ENCODE measurements at places on chromosomes 2 and 18. TPM values are rescaled to one million over a fixed set of nuclear protein-coding genes. Genes with fewer than 3 reads are reported as not detected.

HRH4 gene
- not detected for total RNA-seq

EDAR gene
- total RNA-seq, result not detected

AQP4 gene
- total RNA-seq, result not detected

CCDC102B gene
- total RNA-seq, result 2.7 TPM

POTEJ gene
- not detected for total RNA-seq

RNF125 gene
- total RNA-seq, result 0.07 TPM

CNGA3 gene
- not detected for total RNA-seq

STK39 gene
- 14.4 TPM for total RNA-seq

VWC2L gene
- total RNA-seq, result not detected

NAT8 gene
- not detected for total RNA-seq

GRCh38 chr2:41668529-41668928 lies 379.3 kb upstream of the PKDCC start:
- DNase-seq, result no peak

DNA sequence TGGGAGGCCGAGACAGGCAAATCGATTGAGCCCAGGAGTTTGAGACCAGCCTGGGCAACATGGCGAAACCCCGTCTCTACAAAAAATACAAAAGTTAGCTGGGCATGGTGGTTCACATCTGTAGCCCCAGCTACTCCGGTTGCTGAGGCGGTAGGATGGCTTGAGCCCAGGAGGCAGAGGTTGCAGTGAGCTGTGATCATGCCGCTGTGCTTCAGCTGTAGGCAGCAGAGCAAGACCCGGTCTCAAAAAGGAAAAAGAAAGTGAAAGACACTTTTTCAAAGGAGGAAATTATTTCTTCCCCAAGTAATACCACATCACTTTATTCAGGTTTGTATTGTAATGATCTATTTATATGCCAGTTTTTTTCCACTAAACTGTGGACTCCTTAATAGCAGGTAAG lies 35.7 kb upstream of the TAF4B start:
- peak; percentile 24 for DNase-seq

- no peak for DNase-seq
Observed at GRCh38 chr2:241230435-241230834, 42.0 kb downstream of the ANO7 start.

GRCh38 chr18:66138642-66139041 lies 387.8 kb downstream of the CDH7 start:
- DNase-seq, result no peak

DNA sequence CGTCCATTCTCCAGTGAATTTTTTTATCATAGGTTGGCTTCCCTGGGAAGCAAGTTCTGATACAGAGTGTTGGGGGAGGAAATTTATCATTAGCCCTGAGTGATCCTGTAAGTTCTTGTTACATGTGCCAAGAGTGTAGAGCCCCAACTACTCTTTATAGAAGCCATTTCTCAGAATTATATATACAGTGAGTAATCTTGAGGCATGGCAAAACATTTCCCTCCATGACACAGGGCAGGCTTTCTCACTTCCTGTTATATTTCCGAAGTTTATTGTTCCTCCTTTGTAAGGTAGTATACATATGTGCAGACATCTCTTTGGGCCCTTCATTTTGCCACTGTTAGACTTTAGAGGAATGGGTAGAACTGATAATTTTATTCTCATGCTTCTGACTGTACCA lies 484.7 kb upstream of the NRXN1 start:
- DNase-seq, result no peak

DNA sequence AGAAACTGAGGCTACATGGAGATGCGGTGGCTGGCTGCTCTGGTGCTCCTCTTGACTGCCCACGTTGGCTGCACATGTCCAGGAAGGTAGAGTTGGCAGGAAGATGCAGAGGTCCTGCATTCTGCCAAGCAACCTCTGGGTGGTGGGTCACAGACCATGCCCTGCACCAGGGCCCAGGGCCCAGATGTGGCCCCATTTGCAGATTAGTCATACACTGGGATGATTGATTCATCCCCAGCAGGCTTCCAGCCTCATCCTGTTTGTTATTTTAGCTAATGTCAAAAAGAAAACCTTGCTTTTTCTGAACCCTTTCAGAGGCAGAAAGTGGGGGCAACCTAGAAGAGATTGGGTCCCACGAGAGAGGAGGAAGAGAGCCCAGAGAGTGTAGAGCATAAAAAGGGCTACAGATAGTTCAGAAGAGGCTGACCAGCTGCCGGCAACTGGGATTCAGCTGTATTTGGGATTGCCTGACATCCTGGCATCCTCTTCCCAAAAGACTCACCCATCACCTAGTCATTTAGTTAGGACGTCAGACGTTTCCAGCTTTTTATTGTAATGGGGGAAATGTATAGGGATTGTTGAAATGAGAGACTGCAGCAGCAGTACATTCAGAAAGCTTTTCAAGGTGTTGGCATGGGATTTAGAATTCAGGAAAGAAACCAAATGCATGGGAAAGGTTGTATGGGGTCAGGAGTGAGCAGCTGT lies 101.9 kb downstream of the CTIF start:
- DNase-seq, result peak; percentile 55

GRCh38 chr2:18467749-18468360 lies 92.6 kb downstream of the RDH14 start:
- no peak for DNase-seq

DNA sequence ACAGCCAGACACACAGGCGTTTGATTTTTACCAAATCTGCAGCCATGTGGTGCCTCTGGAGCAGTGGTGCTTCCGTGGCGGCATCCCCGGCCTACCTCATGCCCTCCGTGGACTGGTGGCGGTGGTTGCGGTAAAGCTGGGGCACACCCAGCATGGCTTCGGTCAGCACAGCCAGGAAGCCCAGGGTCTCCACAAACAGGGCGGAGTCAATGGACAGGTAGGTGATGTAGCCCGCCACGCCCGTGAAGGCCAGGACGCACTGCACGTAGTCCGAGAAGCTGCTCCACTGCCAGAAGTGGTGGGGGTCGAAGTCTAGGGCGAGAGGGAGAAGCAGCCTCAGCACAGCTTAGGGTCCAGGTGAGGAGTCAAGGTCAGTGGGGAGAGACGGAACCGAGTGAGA lies 32.4 kb downstream of the SLC66A2 start:
- DNase-seq, result no peak

DNA sequence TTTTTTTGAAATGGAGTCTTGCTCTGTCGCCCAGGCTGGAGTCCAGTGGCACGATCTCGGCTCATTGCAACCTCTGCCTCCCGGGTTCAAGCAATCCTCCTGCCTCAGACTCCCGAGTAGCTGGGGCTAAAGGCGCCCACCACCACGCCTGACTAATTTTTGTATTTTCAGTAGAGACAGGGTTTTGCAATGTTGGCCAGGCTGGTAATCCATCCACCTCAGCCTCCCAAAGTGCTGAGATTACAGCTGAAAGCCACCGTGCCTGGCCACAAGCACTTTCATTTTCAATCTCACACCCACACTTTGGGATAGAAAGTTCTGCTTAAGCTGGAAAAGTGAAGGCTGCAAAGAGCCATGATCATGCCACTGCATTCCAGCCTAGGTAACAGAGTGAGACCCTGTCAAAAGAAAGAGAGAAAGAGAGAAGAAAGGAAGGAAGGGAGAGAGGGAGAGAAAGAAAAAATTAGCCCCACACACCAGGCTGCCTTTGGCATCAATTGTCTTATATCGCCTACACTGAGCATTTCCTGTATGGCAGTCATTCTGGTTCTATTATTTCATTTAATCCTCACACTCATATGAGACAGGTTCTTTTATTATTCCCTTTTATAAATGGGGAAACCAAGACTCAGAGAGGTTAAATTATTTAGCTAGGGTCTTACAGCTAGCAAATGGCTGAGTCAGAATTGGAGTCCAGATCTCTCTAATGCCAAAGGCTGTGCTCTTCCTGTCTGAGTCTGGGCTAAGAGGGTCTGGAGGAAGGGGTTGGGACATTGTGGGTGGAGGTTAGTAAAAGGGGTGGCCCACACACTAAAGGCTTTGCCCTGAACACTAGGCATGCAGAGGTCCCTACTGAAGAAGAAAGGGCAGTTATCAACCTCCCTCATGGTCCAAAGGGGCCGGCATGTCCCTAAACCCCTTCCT lies 37.9 kb upstream of the PKDCC start:
- no peak for DNase-seq

DNA sequence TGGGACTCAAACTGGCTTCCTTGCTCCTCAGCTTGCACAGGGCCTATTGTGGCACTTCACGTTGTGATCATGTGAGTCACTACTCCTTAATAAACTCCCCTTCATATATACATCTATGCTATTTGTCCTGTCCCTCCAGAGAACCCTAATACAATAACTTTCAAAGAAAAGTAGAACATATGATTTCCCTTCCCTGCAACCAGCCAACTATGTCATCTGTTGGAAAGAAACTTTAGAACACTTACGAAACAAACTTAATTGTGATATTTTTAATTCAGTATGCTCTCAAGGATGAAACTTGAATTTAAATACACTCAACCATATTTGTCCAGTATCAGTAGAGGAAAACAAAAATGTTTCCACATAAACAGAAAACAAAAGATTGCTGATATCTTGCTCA lies 84.4 kb downstream of the DYM start:
- no peak for DNase-seq

- DNase-seq, result peak; percentile 36
Observed at GRCh38 chr2:202883987-202884675, 12.6 kb upstream of the ICA1L start.

GRCh38 chr18:12034241-12035100 lies 53.2 kb downstream of the IMPA2 start:
- DNase-seq, result no peak

DNA sequence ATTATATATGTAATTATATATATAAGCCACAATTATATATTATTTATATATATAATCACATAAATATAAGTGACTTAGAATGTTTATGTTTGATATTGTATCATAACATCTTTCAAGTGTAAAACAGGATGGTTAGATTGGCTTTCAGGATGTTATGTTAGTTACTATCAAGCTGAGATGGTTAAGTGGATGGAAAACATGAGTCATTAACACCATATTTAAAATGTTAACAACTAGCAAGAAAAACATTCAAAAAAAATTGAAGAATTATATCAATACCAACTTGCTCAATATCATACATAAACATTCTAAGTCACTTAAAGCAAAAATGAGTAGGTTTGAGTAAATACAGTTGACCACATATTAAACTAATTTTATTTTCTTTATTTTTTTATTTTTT lies 21.8 kb upstream of the RAB27B start:
- peak; percentile 50 for DNase-seq

DNA sequence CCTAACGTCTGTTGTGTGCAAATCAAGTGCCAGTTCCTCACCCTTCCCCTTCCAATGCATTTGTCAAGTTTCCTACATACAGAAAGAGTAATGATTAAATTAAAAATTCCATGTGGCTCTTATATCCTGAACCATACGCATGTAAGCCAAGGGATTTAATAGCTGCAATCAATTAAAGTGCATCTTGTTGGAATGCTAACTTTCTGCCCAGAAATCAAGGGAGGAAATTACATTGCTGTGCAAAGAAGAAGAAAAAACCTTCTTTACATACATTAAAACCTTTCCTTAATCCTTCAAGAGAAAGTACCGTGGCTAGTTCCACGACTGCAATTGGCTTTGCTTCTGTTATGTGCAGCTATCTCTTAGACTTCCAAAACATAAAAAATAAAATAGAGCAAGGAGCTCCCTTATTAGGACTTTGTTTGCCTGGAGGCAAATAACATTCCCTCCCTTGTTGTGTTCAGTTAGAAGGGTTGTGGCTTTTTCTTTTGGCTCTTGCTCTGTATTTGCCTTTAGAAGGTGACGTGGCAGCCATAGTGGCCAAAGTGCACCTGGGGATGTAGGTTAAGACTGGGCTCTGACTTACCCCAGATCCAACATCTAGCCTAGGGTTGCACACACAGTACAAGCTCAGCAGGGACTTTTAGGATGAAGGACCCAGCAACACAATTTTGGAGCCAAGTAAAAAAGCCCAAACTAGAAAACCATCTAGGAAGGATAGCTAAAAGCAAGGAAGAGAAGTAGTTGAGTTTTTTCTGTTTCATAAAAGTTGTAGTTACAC lies 158.3 kb downstream of the ANTXR1 start:
- peak; percentile 95 for DNase-seq

DNA sequence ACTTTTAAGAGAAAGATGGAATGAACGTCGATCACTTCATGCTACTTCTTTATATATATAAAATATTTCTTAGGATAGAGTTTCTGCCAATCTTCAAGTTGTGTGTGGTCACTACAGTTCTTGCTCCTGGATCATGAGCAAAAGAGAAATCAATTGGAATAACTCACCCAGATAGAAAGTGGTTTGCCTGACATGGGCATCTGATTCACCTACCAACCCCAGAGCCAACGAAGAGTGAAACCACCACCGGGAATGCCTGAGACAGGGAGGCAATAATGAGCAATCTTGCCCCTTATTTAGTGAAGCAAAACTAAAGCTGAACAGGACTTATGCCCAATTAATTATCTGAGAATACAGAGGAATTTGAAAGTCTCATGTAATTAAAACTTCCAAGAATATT lies 250.2 kb upstream of the REG3G start:
- no peak for DNase-seq

- no peak for DNase-seq
Observed at GRCh38 chr18:23537274-23537673, 34.0 kb downstream of the RMC1 start.

DNA sequence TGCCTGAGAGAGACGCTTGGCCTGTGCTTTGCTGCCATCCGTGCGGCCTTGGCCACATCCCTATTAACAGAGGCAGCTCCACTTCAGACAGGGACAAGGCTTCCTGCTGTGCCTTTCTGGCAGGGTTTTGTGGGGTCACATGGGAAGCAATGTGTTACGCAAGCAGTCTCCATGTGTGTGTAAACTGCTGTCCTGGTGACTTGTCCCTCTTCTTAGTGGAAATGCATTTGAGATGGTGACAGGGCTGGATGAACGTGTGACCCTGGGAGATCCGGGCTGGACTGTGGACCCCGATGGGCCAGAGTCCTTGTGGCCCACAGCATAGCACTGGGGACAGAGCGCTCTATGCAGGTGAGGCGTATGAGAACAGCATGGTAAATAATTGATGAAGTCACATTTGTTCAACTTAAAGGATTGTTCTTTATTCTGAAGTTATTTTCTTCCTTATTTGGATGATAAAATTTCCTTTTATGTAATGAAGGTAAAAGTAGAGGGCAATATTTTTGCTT lies 23.2 kb downstream of the ASB1 start:
- no peak for DNase-seq

- peak; percentile 46 for DNase-seq
Observed at GRCh38 chr2:172461591-172462372, 34.4 kb downstream of the ITGA6 start.

DNA sequence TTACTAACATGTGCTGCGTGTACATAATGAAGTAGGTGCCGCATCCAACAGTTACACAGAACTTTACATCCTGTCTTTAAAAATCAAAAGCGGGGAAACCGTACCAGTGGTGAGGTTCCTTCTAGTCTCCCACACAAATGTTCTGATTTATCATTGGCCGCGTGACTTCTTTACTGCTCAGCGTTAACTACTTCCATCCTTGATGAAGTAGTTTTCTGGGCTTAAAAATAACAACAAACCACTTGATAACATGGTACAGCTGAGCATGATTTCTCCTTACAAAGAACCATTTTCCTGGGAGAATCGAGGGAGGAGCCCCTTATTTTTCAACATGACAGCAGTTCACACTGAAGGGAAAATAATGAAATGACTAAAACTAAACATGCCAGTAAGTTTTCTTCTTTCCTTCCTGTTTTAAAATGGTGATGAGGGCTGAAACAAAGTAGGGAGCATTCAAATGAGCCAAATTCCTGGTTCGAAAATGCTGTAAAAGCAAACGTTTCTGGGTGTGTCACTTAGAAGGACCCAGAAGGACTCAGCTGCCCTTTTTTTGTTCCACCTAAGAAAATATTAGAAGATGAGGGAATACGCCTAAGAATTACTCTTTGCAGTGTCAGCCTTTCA lies 9.9 kb downstream of the EMILIN2 start:
- DNase-seq, result no peak
